Skeletal muscle cell (primary cell): ENCODE measurements at places on chromosomes 16 and 17.
A peak's percentile ranks its signal among the peaks of the same experiment; 100 is the strongest.

GRCh38 chr17:69358688-69359596 is 32.0 kb upstream of the ABCA5 start:
- no peak for DNase-seq

- DNase-seq: no peak
Observed at GRCh38 chr16:80612461-80613017, 71.7 kb downstream of the DYNLRB2 start.

GRCh38 chr16:473046-474043 is 47.9 kb downstream of the RAB11FIP3 start:
- no peak for DNase-seq

- DNase-seq: no peak
Observed at GRCh38 chr17:14664511-14664910, 363.6 kb downstream of the HS3ST3B1 start.

- no peak for DNase-seq
Observed at GRCh38 chr16:59047114-59047513, 313.0 kb upstream of the GOT2 start.

- DNase-seq: no peak
Observed at GRCh38 chr17:15944759-15945526, at the start of gene ADORA2B. TSS of gene ADORA2B (plus strand) at chr17:15945130. CDS start at chr17:15945249, 119 bp downstream.

DNA sequence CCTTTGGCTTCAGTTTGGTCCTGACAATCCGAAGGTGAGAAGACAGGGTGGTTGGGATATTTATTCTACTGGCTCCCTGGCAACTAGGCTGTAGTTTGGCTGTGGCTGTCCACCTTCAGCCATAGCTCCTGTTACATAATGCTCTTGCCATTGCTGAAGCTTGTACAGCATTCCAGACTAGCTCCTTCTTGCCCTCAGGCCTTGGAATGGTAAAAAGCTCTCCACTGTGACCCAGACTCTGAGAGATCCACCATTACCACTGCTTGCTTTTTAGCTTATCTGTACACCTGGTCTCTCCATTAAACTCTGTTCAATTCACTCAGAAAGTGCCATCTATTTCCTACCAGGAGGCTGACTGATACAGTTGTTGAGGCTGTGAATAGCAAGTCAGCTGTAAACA is 231.8 kb upstream of the MON1B start:
- DNase-seq: no peak

GRCh38 chr17:11668618-11669017 is 70.3 kb downstream of the DNAH9 start:
- DNase-seq: no peak

DNA sequence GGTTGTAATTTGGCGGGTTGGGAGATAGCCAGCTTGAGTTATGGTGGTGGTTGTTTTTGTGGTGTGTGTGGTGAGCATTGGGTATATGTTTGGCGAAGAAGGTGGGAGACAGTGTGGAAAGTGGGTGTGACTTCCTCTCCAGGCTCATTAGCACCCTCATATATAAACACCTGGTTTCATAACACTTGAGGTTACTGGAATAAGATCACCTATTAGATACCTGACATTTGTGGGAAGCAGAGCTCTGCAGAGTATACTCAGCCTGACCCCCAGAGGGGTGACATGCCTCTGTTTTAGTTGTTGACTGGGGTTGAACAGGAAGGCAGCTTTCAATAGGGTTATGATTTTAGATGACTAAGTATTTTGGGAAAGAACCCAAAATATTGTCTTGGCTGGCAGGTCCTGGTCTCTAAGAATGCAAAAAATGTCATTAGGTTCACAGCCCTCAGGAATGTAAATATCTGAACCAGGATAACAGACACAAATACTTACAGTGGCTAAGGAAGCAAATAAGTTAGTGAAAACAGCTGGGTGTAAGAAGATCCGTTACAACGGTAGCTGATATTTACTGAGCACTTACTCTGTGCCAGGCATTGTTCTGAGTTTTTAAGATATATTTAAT is 18.3 kb upstream of the EFCAB13 start:
- peak; percentile 60 for DNase-seq

- no peak for DNase-seq
Observed at GRCh38 chr17:77726549-77727006, 231.9 kb upstream of the TNRC6C start.

DNA sequence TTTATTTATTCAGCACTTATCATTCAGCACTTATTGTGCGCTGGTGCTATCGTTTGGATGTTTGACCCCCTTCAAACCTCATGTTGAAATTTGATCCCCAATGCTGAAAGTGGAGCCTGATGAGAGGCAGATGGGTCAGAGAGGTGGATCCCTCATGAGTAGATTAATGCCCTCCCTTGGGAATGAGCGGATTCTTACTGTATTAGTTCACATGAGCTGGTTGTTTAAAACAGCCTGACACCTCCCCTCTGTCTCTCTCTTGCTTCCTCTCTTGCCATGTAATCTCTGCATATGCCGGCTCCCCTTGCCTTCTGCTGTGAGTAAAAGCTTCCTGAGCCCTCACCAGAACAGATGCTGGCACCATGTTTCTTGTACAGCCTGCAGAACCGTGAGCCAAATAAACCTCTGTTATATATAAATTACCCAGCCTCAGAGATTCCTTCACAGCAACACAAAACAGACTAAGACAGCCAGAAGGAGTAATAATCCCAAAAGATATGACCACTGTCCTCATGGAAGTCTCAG is 111.1 kb downstream of the CACNG3 start:
- no peak for DNase-seq

DNA sequence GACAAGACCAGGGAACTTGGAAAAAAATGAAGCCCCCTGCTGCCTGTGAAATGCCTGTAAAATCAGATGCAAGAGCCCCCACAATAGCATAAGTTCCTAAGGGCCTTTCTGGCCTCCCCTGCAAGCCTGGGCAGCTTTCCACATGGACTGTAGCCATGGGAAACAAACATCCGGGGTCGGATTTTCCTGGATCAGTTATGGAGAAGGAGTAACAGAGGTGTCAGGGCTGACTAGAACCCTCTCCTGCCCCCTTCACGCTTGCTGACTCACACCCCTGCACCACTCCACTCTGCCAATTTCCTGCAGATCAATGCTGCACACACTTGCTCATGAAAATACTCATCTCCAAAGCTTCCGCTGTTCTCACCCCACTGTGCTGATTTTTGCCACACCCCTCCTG is 258.6 kb downstream of the CBLN1 start:
- no peak for DNase-seq

DNA sequence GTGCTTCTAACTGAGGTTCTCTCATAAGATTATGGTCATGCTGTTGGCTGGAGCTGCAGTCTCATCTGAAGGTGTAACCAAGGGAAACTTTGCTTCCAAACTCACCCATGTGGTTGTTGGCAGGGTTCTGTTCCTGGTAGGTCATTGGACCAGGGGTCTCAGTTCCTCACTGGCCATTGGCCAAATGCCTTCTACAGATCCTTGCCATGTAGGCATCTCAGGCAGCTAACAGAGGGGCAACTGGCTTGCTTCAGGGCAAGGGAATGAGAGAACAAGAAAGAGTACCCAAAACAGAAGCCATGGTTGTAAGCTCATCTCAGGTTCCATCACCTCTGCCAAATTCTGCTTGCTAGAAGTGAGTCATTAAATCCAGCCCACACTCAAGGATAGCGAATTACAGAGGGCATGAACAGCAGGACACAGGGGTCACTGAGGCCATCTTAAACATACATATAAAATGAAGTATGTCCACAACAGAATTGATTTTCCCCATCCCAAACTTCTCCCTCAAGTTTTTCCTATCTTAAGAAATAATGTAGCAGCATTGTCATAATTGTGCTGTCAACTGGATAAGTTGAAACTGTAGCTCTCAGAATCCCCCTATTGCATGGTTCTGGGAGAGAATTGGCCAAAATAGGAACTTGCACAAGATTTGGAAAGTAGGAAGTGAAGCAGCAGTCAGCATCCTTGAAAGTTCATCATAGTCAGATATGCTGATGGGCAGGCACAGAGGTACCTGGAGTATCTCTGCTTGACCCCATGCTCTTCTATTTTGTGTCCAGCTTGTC is 42.4 kb upstream of the CES5A start:
- DNase-seq: no peak

DNA sequence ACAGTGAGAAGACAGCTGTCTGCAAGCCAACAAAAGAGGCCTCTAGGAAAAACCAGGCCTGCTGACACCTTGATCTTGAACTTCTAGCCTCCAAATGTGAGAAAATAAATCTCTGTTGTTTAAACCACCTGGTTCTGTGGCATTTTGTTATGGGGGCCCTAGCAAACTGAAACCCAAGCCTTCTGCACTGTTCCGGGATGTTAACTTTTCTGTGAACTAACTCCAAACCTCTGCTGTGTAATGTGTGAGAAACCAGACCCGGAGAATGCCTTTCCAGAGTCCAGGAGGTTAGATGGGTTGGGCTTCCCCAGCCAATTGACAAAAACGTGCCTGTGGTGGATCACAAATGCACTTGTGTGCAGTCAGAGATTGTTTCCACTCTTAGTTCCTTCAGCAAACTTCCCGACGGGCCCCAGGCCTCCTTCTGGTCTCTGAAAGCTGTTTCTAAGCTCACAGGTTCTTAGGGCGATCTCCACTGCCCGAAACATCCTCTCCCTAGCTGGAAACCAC is 13.6 kb upstream of the GGA2 start:
- DNase-seq: no peak

DNA sequence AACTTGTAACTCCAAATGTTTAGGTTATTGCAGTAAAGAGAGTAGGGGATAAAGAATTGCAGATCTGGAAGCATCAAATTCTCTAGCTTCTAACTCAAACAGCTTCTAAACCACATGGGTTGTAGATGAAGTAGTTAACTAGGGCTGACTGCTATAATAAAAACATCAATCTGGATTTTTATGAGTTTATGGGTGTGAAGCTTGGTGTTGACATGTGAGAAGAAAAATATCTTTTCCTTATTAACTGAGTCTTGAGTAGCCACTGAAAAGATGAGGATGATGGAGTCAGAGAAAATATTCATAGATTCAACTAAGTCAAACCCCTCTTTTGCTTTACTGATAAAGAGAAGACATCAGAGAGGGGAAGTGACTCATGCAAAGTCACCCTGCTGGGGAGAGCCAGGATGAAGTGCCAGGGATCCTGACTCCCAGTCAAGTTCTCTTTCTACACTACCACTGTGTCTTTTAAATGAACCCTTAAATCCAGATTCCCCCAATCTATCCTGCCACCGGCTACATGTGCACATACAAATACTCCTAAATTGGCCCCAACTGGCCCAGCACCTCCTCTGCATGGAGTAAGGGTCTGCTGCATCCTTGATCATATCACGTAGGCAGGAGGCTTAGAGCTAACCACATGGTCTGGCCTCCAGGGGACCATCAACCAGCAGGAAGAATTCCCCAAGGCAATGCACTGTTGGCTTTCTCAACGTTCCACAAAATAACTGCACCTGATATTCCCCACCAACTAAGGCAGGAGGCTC is 264.0 kb upstream of the CCL2 start:
- no peak for DNase-seq

DNA sequence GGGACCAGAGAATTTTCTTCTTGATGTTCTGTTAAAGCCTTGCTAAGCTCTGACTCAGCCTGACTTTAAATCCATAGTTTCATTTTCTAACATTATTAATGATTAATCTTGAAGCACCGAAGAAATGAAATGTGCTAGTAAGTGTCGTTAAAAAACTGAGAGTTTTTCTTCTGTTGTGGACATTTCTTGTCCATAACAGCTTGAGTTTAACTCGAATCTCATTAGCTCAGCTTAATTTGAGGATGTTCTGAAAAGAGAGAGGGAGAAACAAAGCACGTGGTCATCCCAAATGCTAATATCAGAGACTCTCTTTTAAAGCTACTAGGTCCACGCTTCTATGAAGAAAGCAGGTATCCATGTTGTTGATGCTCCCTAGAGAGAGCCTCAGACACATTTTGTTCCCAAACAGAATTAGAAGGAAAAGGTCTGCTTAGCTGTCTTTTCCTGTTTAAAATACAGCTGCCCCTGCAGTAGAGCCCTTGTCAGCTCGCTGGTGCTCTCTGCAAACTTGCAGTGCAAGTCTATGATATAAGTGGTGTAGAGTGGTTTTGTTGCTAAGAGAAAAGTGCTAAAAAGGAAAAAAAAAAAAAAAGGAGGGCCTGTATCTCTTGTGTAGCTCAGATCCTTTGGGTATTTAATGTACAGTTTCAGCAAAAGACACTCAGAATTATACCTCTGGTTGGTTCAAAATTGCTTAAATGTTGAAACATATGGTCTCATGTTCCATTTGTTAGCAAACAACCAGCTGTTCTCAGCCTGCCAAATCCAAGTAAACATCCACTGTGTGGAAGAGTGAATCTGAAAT is 191.1 kb upstream of the TBX2 start:
- no peak for DNase-seq

DNA sequence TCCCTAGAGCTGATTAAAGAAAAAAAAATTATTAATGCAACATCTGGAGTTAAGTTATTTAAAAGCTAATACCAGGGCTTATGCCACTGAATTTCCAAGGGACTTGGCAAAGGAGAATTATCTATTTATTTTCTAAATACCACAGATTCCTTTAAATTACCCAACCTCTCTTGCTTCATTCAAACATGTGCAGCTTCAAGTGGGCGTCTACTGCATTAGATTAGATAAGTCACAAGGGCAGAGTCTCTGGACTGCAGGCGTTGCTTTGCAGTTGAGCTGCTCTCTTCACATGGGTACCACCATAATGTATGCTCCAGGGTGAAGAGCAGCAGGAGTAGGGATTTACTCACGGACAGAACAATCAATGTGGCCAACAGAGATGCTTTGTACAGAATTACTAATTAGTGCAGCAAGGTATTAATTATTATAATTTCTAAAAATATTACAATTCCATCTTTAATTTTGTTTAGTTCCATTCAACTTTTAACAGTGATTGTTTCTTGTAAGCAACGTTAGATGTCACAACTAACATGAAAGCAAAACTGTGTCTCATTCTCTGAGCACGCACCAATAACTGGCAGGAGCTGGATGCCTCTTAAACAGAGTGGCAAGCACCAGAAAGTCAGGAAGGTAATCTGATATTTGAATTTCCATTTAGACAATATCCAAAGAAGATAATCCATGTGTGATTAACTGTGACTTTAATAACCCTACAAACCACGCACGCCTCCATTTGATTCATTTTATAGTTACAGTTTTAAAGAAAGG is 214.2 kb downstream of the STX8 start:
- DNase-seq: no peak

- DNase-seq: no peak
Observed at GRCh38 chr16:56833243-56833970, 31.6 kb upstream of the SLC12A3 start.

- DNase-seq: no peak
Observed at GRCh38 chr17:5097101-5097834, 14.4 kb downstream of the ZNF232 start.

GRCh38 chr17:43755389-43755875 is 3.2 kb downstream of the SOST start:
- DNase-seq: no peak

- no peak for DNase-seq
Observed at GRCh38 chr17:74176546-74177001, 26.9 kb upstream of the RPL38 start.

- no peak for DNase-seq
Observed at GRCh38 chr16:85996843-85997242, 97.9 kb downstream of the IRF8 start.
